ENCODE measurements at places on chromosomes 1 and 21.

DNA sequence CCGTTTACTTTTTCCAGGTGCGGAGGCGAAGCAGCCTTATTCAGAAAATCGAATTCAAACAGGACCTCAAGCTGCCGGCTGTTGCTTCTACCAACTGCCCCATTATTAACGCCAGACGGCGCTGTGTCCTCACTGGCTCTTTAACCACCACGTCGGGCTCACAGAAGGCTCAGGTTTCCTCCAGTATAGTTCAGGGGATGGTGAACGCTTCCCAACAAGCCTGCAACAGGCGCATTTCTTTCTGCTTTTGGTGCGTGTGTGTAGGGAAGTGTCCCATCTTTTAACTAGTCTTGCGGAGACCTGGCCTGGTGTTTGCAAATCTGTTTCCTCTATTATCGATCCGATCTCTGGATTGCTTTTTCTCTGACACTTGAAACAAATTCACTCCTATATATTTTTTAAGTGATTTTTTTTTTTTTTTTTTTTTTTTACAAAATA is 791 bp upstream of the STUM start:
- peak; percentile 72 for DNase-seq

DNA sequence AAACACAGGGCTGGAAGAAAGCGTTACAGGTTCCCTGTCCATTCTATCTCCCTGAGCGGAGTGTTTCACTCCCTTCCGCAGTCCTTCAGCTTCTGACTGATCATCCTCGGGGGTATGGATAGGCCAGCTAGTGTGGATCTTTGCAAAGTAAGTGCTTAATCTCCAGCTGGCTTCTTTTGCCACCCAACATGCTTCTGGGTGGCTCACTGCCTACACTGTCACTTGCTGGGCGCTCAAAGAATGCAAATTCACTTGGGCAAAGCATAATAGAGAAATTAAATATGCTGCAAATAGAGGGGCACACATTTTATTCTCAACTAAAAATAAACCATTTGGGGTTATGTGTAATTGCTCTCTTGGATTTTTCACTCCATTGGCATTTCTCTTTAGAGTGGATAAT is 265.6 kb downstream of the TNR start:
- DNase-seq = no peak

GRCh38 chr1:156082309-156083091 is at the start of gene MEX3A:
Gene MEX3A (minus strand): TSS chr1:156082465. CDS start chr1:156081998, 467 bp downstream.
- DNase-seq = peak; percentile 79

GRCh38 chr1:34199927-34200326 is 23.2 kb downstream of the C1orf94 start:
- DNase-seq = no peak

DNA sequence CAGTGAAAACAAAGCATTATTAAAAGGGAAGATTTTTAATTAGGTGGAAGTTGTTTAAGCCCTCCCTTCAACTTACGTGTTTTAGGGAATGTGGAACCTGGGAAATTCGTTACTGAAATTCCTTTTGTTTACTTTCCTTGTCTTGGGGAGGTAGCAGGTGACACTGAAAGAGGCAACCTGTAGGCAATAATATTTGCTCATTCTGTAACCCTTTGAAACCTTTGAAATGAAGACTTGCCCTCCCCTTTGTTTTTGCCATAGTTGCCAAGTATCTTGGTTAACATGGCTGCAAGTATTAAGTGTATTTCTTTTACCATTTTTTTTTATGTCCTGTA is 1.7 kb downstream of the MRPS6 start:
- DNase-seq = no peak

- DNase-seq = no peak
Measured at GRCh38 chr1:47406966-47407365, 9.1 kb upstream of the FOXE3 start.

GRCh38 chr1:219174460-219175211 is 958 bp downstream of the LYPLAL1 start:
- no peak for DNase-seq

DNA sequence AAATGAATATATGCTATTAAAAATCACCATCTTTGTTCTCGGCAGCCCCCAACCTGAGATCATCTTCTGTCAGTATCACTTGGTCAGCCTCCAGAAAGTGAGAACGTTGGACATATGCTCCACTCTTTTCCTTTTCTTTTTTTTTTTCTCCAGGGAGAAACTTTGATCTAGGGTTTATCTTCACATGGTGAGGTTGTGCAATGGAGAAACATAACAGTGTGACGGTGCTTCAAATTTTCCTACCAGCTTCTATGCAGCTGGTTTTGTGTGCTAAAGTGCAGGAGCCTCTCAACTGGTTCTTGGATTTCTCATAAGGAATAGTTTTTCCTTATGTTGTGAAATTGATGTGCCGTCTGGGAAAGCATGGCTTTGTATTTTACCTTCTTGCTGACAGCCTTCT is 1202.9 kb downstream of the NCAM2 start:
- no peak for DNase-seq

DNA sequence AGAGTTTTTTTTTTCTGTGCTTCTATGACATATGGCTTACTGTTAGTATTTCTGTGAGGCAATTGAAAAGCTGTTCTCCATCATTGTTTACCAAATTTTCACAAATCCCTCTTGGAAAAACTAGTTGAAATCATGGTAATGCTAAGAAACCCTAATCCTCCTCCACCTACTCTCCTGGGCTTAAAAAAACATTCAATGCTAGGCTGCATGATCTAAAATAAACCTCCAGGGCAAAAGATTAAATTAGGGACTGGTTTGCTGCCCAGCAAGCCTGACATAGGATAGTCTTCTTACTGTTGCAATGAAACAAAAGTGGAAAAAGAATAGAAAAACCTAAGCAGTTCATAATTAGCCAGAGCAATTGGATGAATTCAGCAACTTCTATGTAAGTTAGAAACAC is 16.1 kb downstream of the C1orf52 start:
- DNase-seq = no peak

DNA sequence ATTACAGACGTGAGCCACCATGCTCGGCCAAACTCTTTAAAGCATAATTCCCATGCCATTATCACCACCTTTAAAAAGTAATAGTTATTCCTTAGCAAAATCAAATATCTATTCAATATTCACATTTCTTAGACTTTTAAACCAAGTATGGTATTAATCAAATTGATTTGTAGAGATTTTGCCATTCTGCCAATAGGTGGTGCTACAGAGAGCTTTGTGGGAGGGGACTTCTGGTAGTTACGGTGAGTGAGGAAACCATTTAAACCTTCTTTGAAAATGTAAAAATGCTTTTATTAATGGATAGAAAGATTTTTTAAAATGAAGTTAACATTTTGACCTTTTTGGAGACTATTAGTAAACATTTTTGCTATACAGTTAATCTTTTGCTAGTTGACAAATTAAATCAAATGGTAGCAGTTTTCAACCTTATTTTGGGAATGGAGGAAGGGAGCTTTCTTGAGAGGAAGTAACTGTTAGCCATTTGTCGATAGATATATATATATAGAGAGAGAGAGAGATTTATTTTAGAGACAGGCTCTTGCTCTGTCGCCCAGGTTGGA is 19.3 kb downstream of the IARS2 start:
- no peak for DNase-seq

DNA sequence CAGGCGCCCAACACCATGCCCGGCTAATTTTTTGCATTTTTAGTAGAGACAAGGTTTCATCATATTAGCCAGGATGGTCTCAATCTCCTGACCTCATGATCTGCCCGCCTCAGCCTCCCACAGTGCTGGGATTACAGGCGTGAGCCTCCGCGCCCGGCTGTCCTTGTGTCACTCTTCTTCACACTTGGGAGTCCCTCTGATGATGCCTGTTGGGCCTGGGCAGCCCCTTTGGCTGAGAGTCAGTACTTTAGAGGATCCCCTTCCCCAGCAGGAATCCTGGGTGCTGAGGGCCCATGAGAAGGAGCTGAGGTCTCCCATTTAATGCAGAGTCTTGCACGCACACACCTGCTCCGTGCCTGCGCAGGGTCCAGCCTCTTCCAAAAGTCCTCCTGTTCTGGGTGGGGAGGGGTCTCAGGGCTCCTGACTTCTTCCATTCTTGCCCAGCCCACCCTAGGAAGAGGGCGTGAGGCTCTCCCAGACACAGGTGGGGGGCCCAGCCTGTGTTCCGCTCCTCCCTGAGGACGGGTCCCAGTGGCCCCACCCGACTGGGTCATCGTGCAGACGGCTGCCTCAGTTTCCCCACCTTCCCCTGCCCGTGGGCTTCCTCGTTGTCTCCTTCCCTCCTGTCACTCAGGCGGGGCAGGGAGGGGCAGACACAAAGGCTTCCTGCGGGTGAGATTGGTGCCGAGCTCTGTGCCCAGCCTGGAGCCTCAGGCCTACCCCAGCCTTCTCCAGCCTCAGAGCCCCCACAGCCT is 3.9 kb downstream of the TTLL10 start:
- no peak for DNase-seq

GRCh38 chr1:233625510-233625981 is 11.6 kb downstream of the KCNK1 start:
- DNase-seq = no peak

- DNase-seq = no peak
Measured at GRCh38 chr1:242800521-242800920, 276.0 kb upstream of the PLD5 start.

- no peak for DNase-seq
Measured at GRCh38 chr1:21335750-21336224, 45.5 kb upstream of the ECE1 start.

DNA sequence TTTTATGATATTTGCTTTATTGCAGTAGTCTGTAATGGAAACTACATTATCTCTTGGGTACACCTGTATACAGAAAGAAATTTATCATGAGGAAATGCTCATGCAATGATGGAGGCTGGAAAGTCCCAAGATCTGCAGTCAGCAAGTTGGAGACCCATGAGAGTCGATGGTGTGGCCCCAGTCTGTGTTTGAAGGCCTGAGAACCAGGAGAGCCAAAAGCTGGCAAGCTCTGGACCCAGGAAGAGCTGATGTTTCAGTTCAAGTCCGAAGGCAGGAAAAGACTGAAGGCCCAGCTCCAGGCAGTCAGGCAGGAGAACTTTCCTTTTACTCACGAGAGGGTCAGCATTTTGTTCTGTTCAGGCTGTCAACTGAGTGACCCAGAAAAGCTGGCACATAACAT is 42.2 kb downstream of the B3GALT5 start:
- no peak for DNase-seq

GRCh38 chr21:34651642-34652041 is 17.2 kb upstream of the CLIC6 start:
- DNase-seq = no peak

DNA sequence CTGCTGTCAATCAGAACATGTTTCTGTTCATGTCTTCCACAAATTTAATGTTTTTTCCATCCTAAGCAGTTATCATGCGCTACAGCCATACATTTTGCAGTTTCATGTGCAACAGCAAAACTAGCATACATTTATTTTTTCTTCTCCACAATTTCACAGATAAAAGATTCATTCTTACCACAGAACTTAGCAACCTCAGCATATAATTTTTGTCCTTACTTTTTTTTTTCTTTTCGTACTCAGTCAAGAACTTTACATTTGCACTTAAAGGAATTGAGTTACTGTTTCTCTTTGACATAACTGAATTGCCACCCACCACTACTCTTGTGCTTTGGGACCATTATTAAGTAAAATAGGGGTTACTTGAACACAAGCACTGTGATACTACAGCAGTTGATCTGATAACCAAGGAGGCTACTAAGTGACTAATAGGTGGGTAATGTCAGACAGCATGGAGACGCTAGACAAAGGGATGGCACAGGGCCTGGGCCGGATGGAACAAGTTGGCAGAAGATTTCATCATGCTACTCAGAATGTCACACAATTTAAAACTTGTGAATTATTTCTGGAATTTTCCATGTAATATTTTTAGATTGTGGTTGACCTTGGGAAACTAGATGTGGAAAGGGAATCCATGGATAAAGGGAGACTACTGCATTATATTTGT is 50.2 kb upstream of the LHX8 start:
- DNase-seq = no peak

GRCh38 chr1:221778125-221778524 is 36.2 kb upstream of the DUSP10 start:
- no peak for DNase-seq

DNA sequence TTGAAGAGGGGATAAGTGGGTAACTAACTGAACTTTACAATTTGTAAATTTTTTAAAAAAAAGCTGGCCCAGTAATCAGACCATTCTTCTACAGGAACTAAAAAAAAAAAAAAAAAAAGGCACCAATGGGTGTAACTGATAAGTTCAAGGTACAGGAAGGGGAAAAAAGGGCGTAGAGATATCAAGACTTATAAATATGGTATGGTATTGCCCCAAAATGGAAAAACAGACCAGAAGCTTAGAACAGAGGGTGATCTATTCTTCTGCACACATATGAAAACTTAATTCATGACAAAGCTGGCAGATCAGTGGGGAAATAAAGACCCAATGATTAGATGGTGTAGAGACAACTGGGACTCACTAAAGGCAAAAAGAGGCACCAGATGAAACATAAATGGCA is 58.9 kb downstream of the LHX4 start:
- DNase-seq = no peak

GRCh38 chr1:151839457-151840403 is at the start of gene C2CD4D:
Gene C2CD4D (minus strand): TSS chr1:151839820. CDS start chr1:151838989, 831 bp downstream.
- DNase-seq = peak; percentile 80

GRCh38 chr1:64424412-64424811 is 45.5 kb upstream of the CACHD1 start:
- no peak for DNase-seq

GRCh38 chr1:172955161-172955815 is 95.5 kb downstream of the TNFSF18 start:
- DNase-seq = no peak

DNA sequence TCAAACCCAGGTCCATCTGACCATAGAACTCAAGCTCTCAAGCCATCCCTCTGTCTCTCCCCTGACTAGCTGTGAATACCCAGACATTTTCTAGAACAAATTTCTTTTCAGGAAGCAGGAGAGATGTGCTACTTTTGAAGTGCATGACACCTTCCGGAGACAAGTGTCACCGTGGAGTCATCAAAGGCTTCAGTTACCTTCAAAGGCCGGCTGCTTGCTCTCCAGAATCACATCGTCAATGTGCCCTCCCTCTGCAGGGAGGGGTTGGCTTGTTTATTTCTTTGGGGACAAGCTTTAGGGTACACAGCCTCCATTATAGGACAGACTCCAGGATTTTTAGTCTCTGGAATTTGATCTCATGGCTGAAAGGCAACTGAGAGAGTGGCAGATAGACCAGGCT is 37.7 kb upstream of the IGSF21 start:
- DNase-seq = no peak

Data from stimulated activated CD8-positive, alpha-beta memory T cell treated with anti-CD3 and anti-CD28 coated beads, Interleukin-4, amount 100 ng/mL, for 48 hours (primary cell).